ENCODE measurements at places on chromosomes 4 and X. TPM values are rescaled to one million over a fixed set of nuclear protein-coding genes. Genes with fewer than 3 reads are reported as not detected.

HSD17B13 gene
- 0.08 TPM for polyA plus RNA-seq

NSUN7 gene
- 0.57 TPM for polyA plus RNA-seq

TAPT1 gene
- 16.0 TPM for polyA plus RNA-seq

SMR3B gene
- not detected for polyA plus RNA-seq

RNF212 gene
- 0.83 TPM for polyA plus RNA-seq

FSTL5 gene
- not detected for polyA plus RNA-seq

APLN gene
- not detected for polyA plus RNA-seq

RAB41 gene
- polyA plus RNA-seq: not detected

Measured in CD14-positive monocyte (primary cell).